ENCODE measurements at places on chromosomes 7 and 10. TPM values are rescaled to one million over a fixed set of nuclear protein-coding genes. Genes with fewer than 3 reads are reported as not detected.

- no peaks in the 10 kb centered on the region for H3K27me3 ChIP-seq
- no peak overlapping the region for H3K27ac ChIP-seq
- no peak for DNase-seq
- H3K4me3 ChIP-seq = no peak overlapping the region
Observed at GRCh38 chr7:29292886-29293658, 98.5 kb downstream of the CHN2 start.

DNA sequence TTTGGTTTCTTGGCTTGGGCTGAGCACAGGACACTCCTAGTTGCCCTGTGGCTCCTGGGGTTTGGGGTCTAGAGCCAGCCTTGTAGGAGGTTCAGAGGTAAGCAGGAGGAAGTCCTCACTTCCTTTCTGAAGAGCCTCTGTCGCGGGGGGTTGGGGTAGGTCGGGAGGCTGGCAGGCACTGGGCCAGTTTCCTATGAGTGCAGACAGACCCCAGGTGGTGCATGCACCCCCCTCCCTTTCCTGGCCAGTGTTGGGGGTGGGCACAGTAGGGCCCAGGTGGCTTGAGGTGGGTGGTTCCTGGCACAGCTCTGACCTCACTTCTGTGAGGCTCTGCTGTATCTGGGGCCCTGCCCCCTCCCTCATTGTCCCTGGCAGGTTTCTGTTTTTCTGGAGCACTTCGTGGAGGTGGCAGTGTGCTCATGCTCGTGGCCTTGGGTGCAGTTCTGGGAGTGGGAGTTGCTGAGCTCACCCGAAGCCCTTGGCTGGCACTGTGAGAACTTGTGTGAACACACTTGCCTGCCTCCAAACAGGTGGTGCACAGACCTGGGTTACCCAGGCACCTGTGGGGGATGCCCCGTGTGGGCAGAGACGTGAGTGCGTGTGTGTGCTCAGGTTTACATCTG is 1.8 kb downstream of the PALD1 start:
- DNase-seq = no peak
- no peak overlapping the region for H3K4me3 ChIP-seq
- H3K36me3 ChIP-seq = no peaks in the 10 kb centered on the region
- peaks cover 5% of the 10 kb centered on the region for H3K27me3 ChIP-seq
- H3K27ac ChIP-seq = no peak overlapping the region
- peaks cover 42% of the 10 kb centered on the region for H3K4me1 ChIP-seq

DNA sequence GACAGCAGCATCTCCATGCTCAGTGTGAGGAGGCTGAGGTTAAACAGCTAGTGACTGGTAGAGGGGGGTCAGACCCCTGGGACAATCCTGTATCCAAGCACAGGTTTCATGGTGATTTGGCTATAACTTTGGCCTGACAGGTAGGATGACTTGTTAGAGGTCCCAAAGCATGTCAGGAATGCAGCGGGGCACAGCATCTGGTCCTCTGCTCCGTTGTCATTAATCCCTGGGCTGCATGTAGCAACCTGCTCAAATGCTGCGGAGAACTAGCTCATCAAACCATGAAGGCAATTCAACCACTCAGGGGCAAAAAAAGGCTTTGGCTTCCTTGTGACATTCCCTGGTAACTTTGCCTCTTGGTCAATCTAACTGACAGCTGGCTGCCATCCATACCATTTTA is 26.8 kb downstream of the WNT2 start:
- H3K36me3 ChIP-seq = no peaks in the 10 kb centered on the region
- no peak overlapping the region for H3K4me3 ChIP-seq
- DNase-seq = no peak
- H3K4me1 ChIP-seq = no peaks in the 10 kb centered on the region
- no peaks in the 10 kb centered on the region for H3K27me3 ChIP-seq

DNA sequence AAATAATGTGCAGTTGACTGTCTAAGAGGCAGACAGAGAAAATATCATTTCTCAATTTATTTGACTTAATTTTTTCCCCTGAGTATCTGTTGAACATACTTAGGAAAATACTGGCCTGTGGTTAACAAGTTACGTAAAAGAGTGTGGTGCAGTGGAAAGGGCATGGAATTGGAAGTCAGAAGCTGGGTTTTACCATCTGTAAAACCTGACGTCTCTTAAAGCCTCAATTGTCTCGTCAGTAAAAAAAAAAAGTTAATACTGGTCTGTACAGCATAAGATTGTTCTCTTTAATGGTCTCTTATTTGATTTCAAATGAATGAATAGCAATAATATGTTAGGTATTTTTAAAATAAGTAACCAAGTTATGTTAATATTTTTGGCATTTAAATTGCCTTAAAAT is 67.8 kb downstream of the PHTF2 start:
- no peak for DNase-seq
- no peak overlapping the region for H3K4me3 ChIP-seq
- no peaks in the 10 kb centered on the region for H3K4me1 ChIP-seq

- DNase-seq = no peak
- no peaks in the 10 kb centered on the region for H3K27me3 ChIP-seq
- no peak overlapping the region for H3K27ac ChIP-seq
- H3K4me1 ChIP-seq = peaks cover 34% of the 10 kb centered on the region
- H3K4me3 ChIP-seq = no peak overlapping the region
Observed at GRCh38 chr10:31586723-31587638, 268.0 kb downstream of the ZEB1 start.

DNA sequence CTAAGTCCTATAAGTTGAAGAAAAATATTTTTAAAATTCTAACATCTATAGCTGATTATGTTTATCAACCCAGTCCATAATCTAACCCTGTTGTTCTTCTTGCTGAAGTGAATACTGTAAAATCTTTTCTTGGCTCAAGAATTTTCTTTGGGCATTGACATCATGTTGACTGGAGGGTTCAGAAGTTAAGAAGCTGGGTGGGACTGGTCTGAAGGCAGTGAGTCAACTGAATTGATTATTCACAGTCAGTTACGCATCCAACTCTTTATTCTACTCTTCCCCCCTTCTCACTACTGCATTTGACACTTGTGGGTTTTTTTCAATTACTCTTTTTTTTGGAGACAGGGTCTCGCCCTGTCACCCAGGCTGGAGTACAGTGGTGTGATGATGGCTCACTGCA is 31.0 kb downstream of the DENND2A start:
- no peaks in the 10 kb centered on the region for H3K36me3 ChIP-seq
- H3K4me3 ChIP-seq = no peak overlapping the region
- no peaks in the 10 kb centered on the region for H3K27me3 ChIP-seq
- no peak for DNase-seq
- H3K27ac ChIP-seq = no peak overlapping the region
- H3K4me1 ChIP-seq = no peaks in the 10 kb centered on the region

DNA sequence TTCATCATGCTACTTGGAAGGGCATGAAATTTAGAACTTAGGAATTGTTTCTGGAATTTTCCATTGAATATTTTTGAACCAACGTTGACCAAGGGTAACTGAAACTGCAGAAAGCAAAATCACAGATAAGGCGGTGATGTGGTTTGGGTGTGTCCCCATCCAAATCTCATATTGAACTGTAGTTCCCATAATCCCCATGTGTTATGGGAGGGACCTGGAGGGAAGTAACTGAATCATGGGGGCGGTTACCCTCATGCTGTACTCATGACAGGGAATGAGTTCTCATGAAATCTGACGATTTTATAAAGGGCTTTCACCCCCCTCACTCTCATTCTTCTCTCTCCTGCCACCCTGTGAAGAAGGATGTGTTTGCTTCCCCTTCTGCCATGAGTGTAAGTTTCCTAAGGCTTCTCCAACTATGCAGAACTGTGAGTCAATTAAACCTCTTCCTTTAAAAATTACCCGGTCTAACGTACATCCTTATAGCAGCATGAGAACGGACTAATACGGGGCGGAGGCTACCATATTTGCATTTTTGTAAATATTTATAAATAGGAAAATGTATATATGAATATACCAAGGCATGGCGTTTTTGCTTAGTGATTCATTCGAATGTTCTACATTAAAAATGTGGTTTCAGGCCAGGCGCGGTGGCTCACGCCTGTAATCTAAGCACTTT is 12.4 kb downstream of the NMT2 start:
- H3K4me1 ChIP-seq = no peaks in the 10 kb centered on the region
- H3K4me3 ChIP-seq = no peak overlapping the region
- no peak overlapping the region for H3K27ac ChIP-seq

- no peaks in the 10 kb centered on the region for H3K27me3 ChIP-seq
- H3K36me3 ChIP-seq = no peaks in the 10 kb centered on the region
- H3K4me1 ChIP-seq = no peaks in the 10 kb centered on the region
- no peak for DNase-seq
- H3K4me3 ChIP-seq = no peak overlapping the region
- no peak overlapping the region for H3K27ac ChIP-seq
Observed at GRCh38 chr7:46015107-46015868, 94.2 kb upstream of the IGFBP3 start.

GRCh38 chr10:81021428-81022129 is 483.9 kb downstream of the SH2D4B start:
- no peaks in the 10 kb centered on the region for H3K36me3 ChIP-seq
- H3K4me1 ChIP-seq = no peaks in the 10 kb centered on the region
- no peak overlapping the region for H3K27ac ChIP-seq
- no peaks in the 10 kb centered on the region for H3K27me3 ChIP-seq
- H3K4me3 ChIP-seq = no peak overlapping the region

- H3K4me3 ChIP-seq = no peak overlapping the region
- no peaks in the 10 kb centered on the region for H3K27me3 ChIP-seq
- no peak for DNase-seq
- no peak overlapping the region for H3K27ac ChIP-seq
Observed at GRCh38 chr7:16564909-16565426, 38.3 kb downstream of the LRRC72 start.

DNA sequence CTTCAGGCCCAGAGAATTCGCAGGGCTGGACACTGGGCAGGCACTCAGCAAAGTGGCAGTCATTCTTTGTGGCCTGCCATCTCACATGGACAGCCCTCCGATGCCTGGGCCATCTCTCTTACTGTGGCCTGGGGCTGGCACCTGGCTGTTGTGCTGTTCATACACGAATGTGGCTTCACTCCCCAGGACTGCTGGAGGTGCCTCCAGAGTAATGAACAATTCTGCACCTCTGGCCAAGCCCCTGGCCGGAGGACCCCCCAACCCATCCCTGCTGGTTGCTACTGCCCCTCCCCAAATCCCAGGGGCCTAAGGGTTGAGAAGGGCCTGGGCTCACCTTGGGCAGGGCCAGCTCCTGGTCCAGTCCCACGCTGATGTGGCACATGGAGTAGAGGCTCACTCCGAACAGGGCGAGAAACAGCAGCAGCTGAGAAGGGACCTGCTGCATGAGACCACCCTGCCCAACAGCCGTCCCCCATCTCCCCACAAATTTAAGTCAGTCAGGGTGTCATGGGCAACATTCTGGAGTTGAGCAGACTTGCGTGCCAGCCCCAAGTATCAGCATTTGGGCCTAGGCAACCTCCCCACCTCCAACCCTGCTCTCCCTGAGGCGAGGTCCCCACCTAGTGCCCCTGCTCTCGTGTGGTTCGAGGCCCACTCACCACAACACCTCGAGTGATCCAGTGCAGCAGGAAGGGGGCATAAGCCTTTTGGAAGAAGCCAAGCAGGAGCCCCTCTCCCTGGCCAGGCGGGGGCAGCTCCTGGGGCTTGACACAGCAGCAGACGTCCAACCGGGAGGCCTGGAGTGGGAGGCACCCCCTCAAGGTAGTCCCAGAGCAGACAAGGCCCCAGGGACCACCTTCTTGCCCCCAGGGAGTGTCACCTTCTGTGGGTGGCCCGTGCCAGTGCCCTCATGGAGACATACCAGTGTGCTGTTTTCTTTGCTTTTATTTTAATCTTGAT is 9.4 kb downstream of the NPC1L1 start:
- no peaks in the 10 kb centered on the region for H3K36me3 ChIP-seq
- no peak for DNase-seq
- H3K4me1 ChIP-seq = no peaks in the 10 kb centered on the region
- H3K27me3 ChIP-seq = no peaks in the 10 kb centered on the region
- H3K4me3 ChIP-seq = no peak overlapping the region
- no peak overlapping the region for H3K27ac ChIP-seq

GRCh38 chr10:95792874-95793285 is 36.9 kb downstream of the ENTPD1 start:
- H3K27me3 ChIP-seq = no peaks in the 10 kb centered on the region
- no peaks in the 10 kb centered on the region for H3K36me3 ChIP-seq
- DNase-seq = no peak
- H3K4me3 ChIP-seq = no peak overlapping the region
- H3K27ac ChIP-seq = peak overlapping the region; percentile 82

DNA sequence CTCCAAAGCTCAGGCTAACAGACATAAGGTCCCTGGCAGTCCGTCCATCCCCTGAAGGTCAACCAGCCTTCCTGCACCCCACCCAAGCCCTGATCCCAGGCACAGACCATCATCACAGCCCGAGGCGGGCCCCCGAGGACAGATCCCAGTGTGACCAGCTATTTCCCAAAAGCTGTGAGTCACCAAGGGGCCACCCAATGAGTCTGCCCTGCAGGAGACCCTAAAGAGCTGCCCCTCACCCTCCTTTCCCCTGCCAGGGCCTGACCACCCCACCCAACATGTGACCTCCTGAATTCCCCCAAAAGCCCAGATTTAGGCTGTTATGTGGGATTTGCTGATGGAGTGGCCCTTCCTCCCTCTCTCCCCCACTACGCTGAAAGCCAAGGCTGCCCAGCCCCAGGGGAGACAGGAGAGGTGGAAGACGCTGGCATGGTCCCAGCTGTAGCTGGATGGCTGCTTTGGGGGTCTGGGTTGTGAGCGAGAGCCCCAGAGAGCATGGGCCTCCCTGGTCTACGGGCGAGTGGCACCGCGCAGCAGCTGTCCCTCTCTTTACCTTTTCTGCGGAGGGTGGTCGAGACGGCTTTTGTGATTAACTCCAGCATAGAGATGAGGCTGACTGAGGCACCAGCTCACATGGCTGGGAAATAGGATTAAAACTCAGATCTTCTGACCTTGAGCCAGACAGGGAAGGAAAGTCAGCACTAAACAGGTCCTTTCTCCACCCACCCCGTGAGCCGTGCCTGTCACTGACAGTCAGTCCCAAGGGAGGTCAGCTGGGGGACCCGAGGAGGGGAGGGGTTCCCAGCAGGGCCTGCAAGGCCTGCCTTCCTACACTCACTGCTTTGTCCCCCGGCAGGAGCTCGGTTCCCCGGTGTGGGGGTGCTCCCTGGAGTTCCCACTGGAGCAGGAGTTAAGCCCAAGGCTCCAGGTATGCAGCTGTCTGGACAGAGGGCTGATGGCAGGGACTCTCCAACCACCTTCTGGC is 16.7 kb downstream of the ELN start:
- DNase-seq = no peak
- H3K36me3 ChIP-seq = no peaks in the 10 kb centered on the region
- H3K27me3 ChIP-seq = no peaks in the 10 kb centered on the region
- H3K27ac ChIP-seq = no peak overlapping the region

GRCh38 chr10:51683031-51683691 is 16.2 kb downstream of the CSTF2T start:
- H3K4me3 ChIP-seq = no peak overlapping the region
- no peaks in the 10 kb centered on the region for H3K36me3 ChIP-seq
- no peaks in the 10 kb centered on the region for H3K27me3 ChIP-seq
- H3K4me1 ChIP-seq = no peaks in the 10 kb centered on the region
- no peak overlapping the region for H3K27ac ChIP-seq

- H3K27me3 ChIP-seq = no peaks in the 10 kb centered on the region
- H3K4me1 ChIP-seq = no peaks in the 10 kb centered on the region
- H3K36me3 ChIP-seq = peaks cover 43% of the 10 kb centered on the region
Observed at GRCh38 chr10:62068464-62068863, 167.0 kb downstream of the ARID5B start.

GRCh38 chr7:51011710-51012350 is 229.1 kb upstream of the GRB10 start:
- H3K36me3 ChIP-seq = no peaks in the 10 kb centered on the region
- no peak overlapping the region for H3K4me3 ChIP-seq
- no peaks in the 10 kb centered on the region for H3K4me1 ChIP-seq
- no peak for DNase-seq
- no peaks in the 10 kb centered on the region for H3K27me3 ChIP-seq

CUZD1 gene
- 0.63 TPM for total RNA-seq

CFAP69 gene
- not detected for total RNA-seq

TMEM225B gene
- 2.0 TPM for total RNA-seq

Data from natural killer cell (primary cell).